NCI-H460 (cell line): ENCODE measurements at places on chromosomes 16 and 17. TPM values are rescaled to one million over a fixed set of nuclear protein-coding genes. Genes with fewer than 3 reads are reported as not detected.

The NRN1L gene
- 0.87 and 1.9 TPM in 2 replicates for total RNA-seq

- no peak for DNase-seq
Observed at GRCh38 chr17:41421116-41421515, 3.3 kb downstream of the KRT37 start.

DNA sequence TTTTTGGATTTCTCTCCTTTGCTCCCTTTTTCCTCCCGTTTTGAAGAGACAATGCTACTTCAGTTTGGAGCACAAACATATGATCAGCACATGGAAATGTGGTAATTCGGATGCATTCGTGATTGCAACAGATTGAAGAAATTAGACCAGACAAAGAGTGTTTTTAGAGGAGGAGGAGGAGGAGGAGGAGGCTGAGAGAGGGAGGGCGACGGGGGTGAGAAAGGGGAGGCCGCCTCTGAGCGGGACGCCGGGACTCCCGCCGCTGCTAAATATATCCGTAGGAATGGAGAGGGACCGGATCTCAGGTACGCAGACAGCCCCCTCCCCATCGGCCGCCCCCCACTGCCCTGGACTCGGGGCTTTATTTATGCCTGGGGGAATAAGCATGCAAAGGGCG is 179.3 kb downstream of the SEC14L1 start:
- DNase-seq = no peak

The TP53TG3D gene
- not detected in 2 replicates for total RNA-seq

DNA sequence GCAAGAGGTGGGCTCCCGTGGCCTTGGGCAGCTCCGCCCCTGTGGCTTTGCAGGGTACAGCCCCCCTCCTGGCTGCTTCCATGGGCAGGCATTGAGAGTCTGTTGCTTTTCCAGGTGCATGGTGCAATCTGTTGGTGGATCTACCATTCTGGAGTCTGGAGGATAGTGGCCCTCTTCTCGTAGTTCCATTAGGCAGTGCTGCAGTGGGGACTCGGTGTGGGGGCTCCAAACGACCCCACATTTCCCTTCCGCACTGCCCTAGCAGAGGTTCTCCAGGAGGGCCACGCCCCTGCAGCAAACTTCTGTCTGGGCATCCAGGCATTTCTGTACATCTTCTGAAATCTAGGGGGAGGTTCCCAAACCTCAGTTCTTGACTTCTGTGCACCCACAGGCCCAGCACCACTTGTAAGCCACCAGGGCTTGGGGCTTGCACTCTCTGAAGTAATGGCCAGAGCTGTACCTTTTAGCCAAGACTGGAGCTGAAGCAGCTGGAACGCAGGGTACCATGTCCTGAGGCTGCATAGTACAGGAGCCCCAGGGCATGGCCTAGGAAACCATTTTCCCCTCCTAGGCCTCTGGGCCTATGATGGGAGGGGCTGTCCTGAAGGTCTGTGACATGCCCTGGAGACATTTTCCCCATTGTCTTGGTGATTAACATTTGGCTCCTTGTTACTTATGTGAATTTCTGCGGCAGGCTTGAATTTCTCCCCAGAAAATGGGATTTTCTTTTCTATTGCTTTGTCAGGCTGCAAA is 6.0 kb downstream of the PRKAR1A start:
- DNase-seq = no peak
